ENCODE measurements at places on chromosomes 16 and 17.
A peak's percentile ranks its signal among the peaks of the same experiment; 100 is the strongest.

DNA sequence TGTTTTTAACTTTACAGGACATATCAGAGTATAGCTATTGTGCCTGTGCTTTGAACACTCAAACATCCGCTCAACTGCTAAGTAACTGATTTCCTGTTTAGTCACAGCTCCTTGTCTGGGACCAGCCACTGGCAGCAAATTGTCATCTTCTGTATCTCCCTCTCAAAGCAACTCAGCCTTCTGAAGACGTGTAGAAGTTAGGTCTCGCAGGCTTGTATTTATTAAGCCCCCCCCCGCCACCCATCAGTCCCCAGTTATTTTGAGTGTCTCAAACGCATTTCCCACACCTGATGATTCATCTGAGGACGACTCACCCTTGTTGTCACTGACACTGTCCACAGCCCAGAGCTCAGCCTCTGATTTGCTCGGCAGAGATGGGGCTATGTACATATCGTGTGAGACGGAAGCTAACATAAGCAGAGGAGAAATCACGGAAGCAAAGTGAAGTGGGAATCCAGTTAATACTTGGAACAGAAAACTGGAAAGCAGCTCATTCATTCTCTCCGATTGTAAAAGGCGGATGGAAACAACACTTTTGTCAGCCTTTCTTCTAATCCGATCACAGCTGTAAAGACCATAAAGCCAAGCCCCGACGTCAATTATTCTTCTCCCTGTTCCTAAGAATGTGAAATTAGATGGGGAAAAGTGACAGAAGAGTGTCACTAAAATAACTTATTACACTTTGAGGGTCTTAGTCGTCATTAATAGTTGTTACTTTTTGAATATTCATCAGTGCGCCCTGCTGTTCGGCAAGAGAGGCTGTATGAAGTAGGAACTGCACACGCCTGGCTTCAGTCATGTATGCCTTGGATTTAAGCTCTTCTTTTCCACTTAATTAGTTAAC lies 64.2 kb downstream of the PITPNC1 start:
- DNase-seq = peak; percentile 81

- DNase-seq = no peak
These were observed 21.5 kb downstream of the PARN start for GRCh38 chr16:14608604-14609003.

GRCh38 chr17:4944554-4945175 lies 3.7 kb downstream of the PFN1 start:
- DNase-seq = no peak

DNA sequence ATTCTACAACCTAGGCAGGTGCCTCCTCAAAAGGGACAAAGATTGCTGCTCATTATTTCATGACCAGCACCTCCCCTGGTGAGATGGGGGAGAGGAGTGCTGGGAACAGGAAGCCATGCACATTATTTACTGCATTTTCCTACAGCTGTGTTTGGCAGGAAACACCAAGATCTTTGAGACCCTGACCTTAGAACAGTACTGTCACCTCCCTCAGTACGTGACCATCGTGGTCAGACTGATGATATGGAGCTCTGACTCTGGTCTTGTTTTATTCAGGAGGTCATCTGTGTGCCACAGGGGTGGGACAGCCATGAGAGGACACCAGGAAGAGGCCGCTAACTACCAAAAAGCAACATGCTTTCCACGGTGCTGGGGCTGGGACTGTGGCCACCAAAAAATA lies 37.4 kb downstream of the USP22 start:
- no peak for DNase-seq

GRCh38 chr16:3661311-3661710 lies 6.8 kb downstream of the DNASE1 start:
- no peak for DNase-seq

DNA sequence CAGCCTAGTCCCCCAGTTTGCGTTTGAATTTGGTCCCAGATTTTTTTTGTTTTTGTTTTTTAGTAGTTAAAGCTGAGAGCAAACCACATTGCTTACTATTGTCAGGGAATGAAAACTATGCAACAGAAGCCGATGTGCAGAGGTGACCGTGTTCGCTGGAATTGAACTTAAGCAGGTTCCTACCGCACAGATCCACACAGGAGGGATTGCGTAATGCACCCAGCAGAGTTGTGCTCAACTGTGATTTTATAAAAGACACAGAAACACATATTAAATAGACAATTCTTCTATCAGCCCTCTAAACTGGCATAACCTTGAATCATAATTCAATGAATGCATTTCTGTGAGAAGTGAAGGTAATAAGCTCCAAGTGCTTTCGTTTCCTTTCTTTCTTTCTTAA lies 443.0 kb downstream of the WWOX start:
- no peak for DNase-seq

DNA sequence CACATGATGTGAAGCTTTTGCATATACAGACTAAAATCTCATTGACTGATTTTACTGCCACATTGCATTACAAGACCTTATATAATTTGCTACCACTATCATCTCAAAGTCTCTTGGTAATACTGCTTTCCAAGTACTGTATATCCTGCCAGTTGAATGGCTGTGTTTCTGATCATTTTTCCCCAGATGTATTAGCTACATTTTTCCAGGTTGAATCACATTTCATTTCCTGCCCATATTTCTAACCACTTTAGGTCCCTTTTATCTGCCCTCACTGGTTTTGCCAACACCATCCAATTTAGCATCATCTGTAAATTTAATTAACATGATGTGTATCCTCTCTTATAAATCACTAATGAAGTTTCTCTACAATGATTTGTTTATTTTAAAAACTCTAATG lies 365.7 kb upstream of the PMFBP1 start:
- peak; percentile 63 for DNase-seq

- DNase-seq = no peak
These were observed 72.0 kb downstream of the MSI2 start for GRCh38 chr17:57328109-57328882.

DNA sequence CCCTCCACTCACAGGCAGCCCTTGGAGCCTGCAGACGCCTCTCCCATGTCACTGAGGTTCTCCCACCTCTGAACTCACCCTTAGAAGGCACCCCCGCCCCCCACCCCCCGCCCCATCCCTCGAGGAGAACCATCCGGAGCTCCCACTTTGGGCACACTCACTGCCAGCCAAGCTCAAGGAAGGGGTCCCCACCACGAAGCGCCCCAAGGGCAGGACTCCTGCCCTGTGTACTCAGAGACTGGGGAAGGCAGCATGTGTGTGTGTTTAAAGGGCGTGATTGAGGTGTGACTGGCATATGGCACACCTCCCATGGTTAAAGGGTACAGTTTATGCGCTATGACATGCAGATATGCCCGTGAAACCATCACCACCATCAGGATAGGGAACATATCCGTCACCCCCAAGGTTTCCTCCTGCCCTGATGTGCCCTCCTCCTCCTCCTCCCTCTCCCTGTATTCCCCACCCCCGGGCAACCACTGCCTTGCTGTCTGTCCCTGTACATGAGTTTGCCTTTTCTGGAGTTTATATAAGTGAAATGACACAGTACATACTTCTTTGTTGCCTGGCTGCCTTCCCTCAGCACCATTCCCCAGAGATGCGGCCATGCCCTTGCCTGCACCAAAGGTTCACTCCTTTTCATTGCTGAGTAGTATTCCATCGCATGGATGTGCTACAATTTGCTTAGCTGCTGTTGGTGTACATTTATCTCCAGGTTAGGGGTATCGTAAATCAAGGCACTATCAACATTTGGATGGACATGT lies 14.0 kb upstream of the RBFOX3 start:
- no peak for DNase-seq

DNA sequence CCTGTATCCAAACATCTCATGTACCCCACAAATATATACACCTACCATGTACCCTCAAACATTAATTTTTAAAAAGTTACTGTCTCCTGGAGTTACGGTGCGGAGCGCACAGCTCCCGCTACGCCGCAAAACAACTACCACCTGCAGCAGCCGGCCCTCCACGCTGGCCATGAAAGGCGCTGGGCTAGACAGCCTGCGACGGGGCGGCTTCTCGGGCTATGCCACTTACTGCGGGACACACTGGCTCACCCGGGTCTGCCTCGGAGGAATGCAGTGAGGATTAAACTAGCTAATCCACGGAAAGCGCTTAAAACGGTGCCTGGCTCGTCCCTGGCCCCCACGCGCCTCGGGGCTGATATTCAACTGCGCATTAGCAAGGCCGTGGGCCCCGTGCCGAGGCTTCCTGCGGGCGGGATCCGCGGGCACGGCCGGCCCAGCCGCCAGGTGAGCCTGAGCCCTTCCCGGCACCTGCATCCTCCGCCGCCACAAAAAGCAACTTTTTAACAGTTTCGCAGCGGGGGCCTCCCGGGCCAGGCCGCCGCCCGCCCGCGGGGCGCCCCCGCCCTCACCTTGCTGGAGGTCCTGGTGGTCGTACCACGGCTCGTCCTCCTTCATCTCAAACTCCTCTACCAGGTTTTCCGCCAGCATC lies 633 bp downstream of the CDR2 start:
- peak; percentile 36 for DNase-seq

DNA sequence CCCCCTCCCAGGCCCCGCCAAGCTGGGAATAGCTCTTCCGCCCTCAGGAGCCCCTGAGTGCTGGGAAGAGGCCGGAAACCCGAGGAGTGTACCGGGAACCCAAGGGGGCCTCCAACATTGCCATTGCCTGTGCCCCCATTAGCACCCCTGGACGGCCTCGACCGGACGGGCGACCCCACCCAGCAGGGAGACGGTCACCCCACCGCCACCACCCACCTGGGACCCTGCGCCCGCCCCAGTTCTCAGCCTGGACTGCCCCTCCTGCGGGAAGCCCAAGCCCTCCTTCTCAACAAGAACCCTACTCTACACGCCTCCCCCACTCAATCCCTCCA lies 2.0 kb downstream of the CARHSP1 start:
- DNase-seq = no peak

DNA sequence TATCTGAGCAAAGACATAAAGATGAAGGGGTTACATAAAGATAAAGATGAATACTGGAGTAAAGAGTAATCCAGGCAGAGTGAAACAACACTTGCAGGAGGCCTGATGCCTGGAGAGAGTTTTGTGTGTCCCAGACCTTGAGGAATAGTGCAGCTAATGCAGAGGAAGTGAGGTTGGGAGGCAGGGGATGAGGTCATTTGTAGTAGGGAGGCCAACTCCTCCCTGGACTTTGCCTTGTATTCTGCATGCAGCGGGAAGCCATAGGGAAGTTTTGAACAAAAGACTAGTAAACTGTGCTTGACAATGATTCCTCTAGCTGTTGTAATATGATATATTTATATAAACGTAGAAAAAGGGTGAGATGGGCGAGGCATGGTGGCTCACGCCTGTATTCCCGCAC lies 356.6 kb downstream of the KCNJ2 start:
- no peak for DNase-seq

DNA sequence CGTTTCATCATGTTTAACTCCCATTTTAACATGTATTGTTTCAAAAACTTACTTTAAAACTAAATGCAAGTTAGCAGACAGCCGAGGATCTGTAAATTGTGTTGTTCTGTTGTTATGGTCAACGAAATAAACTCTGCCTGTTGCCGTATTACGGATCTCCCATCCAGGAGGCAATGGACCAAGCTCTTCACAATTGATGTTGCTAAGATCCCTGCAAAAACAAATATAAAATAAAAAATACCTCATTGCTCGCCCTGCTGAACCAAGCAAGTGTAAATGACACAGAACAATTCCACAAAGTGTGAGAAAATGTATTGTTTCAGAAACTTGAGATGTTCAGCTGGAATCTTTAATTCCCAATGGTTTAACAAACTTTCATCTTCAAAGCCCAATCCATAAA lies 65.0 kb downstream of the CEP95 start:
- DNase-seq = no peak

GRCh38 chr17:74442670-74443515 lies 11.0 kb downstream of the GPRC5C start:
- DNase-seq = peak; percentile 74

DNA sequence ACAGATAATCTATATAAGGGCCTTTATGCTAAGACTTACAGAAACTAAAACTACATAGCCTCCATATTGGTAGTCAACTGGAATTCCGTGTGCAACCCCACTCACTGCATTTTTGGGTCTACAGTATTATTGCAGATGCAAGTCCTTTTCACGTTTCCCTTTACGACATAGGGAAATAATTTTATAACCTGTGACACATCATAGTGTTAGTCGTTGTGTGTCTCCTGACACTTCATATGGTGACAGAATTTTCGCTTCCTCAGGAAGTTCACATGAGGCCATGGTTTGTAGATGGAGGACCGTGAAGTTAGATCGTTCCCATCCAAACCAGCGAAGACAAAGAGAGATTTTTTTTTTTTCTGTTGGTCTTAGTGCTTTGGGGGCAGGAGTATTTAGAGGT lies 15.7 kb upstream of the MRC2 start:
- no peak for DNase-seq

GRCh38 chr17:40374821-40375498 lies 10.4 kb upstream of the GJD3 start:
- DNase-seq = no peak

DNA sequence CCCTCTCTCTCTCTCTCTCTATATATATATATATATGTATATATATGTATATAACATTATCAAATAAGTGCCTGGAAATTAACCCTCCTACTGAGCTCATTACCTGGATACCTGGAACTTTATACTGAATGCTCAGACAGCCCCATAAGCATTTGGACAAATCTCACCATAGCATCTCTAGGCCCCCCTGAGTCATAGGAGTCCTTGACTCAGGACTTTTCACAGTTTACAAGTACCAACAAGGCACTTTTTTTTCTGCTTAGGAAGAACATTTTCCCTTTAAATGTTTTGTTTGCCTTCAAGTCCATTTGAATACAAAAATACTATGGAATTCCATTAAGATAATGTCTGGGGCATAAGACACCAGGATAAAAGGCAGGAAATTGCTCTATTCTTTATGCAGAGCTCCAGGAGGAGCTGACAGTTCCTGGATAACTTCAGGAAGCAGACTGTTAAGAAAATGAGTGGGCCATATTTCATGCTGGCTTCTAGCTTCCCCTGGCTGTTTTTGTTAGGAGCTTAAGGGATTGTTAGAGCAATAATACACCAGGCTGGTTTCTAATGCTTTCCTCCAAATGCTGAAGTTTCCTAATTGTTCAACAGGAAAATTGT lies 171.7 kb upstream of the ASIC2 start:
- DNase-seq = no peak

DNA sequence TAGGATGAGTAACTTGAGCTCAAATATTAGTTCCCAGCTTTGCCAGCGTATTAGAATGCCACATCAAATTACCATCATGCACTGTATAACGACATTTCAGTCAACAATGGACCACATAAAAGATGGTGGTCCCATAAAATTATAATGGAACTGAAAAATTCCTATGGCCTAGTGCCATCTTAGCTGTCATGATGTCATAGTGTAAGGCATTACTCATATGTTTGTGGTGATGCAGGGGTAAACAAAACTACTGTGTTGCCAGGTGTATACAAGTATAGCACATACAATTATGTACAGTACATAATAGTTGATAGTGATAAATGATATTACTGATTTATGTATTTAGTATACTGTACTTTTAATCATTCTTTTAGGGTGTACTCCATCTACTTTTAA lies 54.4 kb upstream of the NETO2 start:
- DNase-seq = no peak

DNA sequence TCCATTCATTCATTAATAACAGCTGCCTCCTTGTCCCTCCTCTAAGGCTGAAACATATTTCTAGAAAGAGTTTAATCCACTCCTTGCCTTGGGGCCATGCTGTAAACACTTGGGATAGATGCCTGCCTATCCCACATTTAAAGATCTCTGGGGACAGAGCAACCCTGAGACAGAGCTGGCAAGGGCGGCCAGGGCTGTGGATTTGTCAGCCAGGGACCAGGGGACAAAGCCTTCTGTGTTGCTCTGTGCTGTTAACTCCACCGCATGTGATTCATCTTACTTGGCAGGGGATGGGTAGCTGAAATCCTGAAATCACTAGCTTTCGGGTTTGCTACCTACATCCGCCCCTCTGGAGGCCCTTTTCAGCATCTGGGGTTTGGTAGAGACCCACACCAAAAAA lies 392.9 kb downstream of the SLC39A11 start:
- peak; percentile 87 for DNase-seq
